Fibroblast of the conjunctiva (primary cell): ENCODE measurements at places on chromosomes 1 and 21.

GRCh38 chr1:26913389-26913753, 404 bp downstream of the NR0B2 start:
- no peak for DNase-seq

GRCh38 chr1:75615613-75616435, 4.9 kb upstream of the SLC44A5 start:
- DNase-seq = no peak

GRCh38 chr1:226763905-226764264, 24.8 kb upstream of the ITPKB start:
- DNase-seq = peak; percentile 6

DNA sequence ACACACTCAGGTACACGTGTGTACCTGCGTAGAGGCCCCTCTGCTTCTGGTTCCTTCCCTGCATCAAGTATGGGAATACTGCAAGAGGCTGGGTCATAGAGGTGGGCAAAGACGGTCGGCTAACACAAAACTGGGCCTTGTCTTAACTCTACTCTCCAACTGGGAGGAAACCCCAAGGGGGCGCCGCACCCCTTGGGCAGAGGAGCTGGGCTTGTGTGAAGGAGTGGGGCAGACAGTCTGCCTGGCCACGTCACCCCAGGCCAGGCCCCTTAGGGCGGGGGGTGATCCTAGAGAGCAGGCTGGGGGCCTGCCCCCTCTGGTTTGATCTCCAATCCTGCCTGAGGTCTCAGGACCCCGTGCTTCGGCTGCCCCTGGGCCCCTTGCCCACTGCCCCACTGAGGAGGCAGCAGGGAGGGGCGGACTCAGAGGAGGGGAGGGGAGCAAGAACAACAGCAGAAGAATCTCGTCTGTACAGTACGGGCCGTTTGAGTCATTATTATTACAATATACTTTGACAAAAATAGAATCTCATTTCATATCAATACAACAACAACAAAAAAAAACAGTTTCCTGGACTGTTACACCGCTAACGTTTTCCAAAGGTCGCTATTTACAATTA, 34.7 kb downstream of the MEF2D start:
- DNase-seq = no peak

GRCh38 chr1:167542109-167543032, 11.2 kb downstream of the CREG1 start:
- DNase-seq = no peak
